ENCODE measurements at places on chromosomes 6 and 20.
A peak's percentile ranks its signal among the peaks of the same experiment; 100 is the strongest.

DNA sequence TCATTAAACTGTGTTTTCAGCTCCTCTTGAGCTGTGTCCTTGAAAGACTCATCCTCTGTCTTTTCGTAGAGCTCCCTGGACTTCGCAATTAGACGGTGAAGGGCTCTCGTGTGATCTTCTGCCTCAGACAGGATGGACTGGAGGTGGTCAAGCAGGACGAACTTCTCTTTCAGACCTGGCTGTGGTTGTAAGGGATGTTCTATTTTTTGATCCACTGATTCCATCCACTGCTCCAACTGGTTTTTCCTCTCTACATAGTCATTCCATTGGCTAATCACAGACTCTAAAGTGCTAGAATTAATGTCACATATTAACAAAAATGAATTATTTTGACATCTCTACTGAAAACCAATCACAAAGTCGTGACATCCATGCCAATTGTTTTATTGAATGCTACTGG lies 250.1 kb downstream of the SYNE1 start:
- DNase-seq: no peak

DNA sequence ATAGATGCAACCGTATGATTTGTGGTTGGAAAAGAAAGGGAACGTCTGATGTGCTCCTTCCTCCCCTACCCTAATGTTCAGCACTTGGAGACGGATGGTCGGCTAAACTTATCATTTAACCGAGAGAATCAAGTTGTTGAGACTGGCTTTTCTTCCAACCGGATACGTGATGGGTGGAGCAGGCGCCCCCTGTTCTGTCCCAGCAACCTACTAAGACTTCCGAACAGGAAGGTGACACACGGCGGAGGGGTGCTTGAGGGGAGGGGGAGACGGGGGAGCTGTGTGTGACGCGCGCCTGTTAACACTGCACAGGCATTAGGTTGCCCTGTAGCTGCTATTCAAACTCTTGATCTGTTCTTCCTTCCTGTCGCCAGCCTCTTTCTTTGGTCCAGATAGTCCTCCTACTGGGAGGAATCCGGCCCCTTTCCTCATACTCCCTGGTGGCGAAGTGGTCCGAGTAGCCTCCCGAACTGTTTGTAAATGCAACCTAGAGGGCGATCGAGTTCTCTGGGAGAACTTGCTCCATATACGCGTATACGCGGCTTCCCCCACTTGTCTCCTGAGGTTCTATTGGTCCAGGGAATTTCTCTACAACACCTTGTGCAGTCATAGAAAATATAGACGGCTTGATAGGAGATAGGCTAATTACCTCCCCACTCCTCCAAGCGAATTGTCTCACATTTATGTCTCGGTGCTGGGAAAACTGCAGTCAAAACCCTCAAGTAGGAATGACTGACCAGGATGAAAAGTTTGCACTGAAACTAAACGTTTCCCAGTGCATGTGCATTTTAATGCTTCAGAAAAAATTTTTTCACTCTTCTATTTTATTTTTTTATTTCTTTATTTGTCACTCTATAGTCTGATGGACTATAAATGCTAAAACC lies 126.0 kb upstream of the SLC2A12 start:
- DNase-seq: peak; percentile 87

GRCh38 chr6:91575032-91575431 lies 988.2 kb upstream of the MAP3K7 start:
- DNase-seq: no peak

DNA sequence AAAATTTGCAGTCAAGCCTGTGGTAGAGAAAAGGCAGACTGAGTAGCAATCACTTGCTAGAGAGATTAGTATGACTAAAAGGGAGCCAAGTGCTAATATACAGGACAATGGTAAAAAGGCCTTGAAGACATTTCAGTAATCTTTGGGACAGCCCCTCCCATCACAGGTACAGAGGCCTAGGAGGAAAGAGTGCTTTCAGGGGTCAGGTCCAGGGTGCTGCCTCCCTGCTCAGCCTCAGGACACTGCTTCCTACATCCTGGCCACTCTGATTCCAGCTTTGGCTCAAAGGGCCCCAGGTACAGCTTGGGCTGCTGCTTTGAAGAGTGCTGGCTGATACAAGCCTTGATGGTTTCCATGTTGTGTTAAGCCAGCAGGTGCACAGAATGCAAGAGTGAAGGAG lies 543.5 kb downstream of the MMUT start:
- no peak for DNase-seq

- no peak for DNase-seq
Observed at GRCh38 chr6:130973521-130974277, 89.3 kb downstream of the EPB41L2 start.

GRCh38 chr6:155264693-155265320 lies 994 bp downstream of the CLDN20 start:
- DNase-seq: no peak

GRCh38 chr6:89581689-89582088 lies 56.9 kb downstream of the LYRM2 start:
- DNase-seq: no peak

- no peak for DNase-seq
Observed at GRCh38 chr6:34170346-34170745, 24.5 kb upstream of the GRM4 start.

DNA sequence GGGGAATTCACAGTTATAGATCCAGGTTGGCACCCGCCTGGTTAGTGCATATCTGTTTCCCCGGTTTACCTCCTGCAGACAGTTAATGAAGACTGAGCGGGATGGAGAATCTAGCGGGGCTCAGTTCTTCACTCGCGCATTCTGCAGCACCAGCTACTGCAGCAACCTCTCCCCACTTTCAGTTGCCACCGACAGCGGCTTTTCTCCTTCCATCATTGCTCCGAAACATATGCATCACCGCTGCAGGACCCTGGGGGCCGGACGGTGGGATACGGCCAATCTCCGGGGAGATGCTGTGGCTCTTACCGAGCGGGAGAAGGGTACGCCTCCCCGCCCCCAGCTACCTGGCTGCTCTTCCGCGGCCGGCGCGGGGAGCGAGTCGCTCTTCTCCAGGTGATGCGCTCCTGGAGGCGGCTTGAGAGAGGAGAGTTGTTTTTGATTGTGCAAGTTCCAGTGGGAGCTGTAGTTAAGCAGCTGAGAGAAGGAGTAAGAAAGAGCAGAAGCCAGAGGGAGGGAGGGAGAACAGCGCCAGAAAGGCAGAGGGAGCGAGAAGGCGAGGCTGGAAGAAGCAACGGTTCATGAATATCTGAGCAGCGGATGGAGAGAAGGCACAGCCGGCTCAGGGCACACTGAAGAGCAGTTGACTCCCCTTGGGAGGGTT lies at the start of gene SGK1:
SGK1 (minus strand) TSS at position 642 of the 661 bp plus-strand sequence. CDS start 652 bp downstream, outside the sequence.
- peak; percentile 32 for DNase-seq

DNA sequence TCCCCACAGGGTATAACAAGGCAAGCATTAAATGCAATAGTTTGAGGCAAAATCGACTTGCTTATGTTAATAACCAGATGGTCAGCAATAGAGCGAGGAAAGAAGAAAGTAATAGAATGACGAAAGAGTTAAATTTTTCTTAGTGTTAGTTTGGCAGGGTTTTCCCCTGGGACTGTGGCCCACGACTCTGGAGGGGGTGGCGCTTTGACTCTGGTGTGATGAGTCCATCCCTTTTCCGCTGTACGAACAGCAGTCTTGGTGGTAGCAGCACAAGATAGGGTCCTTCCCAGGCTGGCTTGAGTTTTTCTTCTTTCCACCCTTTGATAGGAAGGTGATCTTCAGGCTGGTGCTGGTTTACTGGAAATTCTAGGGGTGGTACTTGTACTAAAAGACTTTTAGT lies 69.2 kb upstream of the GMDS start:
- no peak for DNase-seq

DNA sequence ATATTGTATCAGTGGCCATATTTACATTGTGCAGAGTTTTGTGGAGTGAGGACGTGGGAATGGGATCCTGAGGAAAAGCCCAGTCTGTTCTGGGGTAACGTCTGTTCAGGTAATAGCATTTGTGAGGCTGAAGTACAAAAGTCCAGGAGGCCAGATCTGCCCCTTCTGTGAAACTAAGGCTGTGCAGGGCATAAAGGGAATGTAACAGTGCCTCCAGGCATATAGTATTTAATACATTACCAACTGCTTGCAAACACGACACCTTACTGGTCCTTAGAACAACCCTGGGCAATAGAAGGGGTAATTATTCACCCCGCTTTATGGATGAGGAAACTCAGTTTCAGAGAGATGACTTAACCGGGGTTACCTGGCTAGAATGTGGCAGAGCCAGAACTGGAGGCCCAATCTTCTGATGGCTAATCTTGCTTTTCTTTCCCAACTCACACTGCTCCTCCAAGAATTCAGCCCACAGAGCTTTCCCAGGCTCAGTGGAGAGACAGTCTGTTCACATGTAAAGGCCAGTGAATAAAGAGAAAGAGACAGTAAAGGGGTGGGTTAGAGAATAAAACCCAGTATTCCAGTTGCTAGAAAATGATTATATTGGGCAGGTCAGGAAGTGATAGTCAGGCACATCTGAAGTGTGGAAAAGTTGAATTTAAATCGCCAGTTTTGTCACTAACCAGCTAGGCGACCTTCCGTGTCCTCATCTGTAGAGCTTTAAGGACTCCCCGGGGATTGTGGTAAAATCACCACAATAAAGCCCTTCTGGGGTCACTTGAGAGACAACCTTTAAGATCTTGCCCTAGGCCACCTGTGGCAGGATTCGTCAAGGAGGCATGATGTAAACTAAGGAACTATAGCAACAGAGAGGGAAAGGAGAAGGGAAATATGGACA lies 280.7 kb upstream of the CITED2 start:
- DNase-seq: no peak

- no peak for DNase-seq
Observed at GRCh38 chr20:57932227-57932864, 222.5 kb upstream of the PMEPA1 start.

- DNase-seq: no peak
Observed at GRCh38 chr6:44561060-44561623, 173.6 kb downstream of the CDC5L start.

GRCh38 chr6:167487749-167488664 lies 163.1 kb downstream of the TTLL2 start:
- no peak for DNase-seq

DNA sequence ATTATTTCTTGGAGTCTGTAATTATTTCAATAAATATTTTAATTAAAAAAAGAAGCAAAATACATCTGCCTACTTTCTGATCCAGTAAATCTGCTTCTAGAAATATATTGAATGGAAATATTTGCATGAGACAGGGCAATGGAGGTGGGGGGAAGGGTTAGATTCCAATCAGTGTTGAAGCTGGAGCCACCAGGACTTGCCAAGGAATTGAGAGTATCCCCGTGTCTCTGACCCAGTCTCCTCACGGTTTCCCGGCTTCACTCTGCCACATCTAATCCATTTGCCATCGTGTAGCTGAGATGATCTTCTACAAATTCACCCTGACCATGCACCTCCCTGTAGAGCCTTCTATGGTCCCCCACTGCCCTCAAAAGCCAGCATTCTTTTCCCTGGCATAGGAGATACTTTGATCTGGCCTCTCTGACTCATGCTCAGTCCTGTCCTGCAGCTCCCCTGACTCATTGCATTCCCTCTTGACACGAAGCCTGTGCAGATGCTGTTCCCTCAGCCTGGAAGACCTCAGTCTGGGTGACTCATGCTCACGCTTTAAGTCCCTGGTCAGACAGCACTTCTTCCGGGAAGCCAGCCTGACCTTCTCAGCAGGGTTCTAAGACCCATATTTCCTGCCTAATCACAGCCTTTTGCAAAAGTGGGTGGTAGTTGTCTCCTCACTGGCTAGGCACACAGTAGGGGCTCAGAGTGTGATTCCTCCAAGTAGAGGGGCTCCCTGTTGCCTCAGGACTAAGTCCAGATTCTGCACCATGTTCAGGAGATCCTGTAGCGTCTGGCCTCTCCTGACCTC lies 23.0 kb upstream of the FKBP1A start:
- peak; percentile 96 for DNase-seq

DNA sequence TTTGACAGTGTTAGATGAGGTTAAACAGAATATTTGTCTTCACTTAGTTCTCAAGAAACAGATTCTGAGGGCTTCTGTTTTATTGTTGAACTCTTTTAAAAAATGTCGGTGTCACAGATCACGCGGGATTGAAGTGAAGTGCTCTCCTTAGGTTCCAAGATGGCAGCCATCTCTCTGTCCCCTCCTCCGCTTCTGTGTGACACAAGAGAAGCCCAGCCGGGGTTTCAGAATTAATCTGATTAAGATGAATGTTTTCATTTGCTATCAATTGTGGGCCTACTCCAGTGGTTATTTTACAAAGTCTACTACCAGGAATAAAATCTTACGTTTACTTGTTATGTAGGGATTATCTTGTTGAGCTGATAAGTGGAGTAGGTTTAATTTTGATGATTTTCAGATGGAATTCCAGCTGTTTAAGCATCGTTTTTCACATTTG lies 10.9 kb downstream of the HIVEP1 start:
- no peak for DNase-seq

GRCh38 chr6:130373992-130374391 lies 8.2 kb downstream of the TMEM200A start:
- DNase-seq: no peak

All from astrocyte (in vitro differentiated cells and primary cell).